ENCODE measurements at places on chromosomes 16 and 17.

DNA sequence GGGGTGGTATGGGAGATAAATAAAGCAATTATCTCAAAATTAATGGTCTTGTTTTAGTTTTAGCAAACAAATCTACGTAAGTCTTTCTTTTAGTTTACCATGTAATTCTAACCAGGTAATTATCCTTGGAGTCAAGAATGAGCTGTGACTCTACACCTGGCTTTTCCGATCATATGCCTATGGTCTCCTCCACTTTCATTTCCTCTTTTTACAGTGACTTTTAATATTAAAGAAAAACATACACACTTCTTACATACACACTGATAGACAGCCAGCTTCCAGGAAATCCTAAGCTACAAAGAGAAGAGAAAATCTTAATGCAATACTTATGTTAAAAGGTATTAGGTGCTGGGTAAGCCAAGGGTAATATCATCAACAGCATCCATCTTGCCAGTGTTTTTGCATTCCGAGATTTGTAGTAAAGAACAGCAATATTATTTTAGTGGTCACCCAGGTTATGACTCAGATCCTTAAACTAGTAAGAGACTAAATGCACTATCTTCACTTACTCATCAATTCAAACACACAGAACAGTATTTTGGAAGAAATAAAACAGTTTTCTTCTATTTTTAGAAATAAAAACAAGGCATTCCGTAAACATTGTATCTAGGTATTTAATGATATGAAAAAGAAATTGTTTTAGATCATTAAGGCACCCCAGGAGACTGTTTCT, 4.4 kb upstream of the IRX5 start:
- no peak for DNase-seq

DNA sequence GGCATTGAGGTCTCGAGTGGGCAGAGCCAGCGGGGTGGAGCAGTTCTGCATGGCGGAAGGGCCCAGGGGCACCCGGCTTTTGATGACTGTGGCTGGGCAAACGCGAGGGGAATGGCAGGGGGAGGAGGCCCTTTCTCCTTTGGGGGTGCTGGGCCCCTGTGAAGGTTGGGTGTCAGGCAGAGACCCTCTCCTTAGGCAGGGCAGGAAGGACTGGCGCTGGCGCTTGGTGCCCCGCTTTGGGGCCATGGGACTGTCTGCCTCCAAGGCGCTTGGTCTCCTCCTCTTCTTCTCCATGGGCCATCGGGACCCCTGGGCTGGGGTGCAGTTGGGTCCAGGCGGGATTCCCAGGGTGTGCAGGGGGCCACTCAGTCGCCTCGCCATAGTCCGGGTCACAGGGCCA, 12.8 kb upstream of the GFAP start:
- DNase-seq, result no peak

GRCh38 chr17:71527311-71527710, 593.5 kb upstream of the SOX9 start:
- DNase-seq, result no peak

GRCh38 chr17:1298606-1299005, 19.1 kb downstream of the TRARG1 start:
- DNase-seq, result no peak

DNA sequence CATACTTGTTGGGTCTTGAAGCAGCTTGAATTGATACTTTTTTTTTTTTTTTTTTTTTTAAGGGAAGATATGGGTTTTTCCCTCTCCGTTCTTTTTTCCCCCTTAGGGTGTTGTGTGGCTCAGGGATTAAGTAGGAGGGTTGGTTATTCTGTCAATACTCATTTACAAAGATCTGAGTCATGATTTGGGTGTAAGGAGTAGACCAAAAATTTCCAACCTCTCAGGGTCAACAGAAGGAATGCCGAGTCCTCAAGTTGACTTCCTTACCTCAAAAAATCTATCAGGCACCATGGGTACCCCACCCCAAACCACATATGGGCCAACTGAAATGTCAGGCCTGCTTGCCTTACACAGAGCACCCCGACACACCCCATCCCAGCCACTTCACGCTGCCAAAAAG, 230.5 kb downstream of the CCDC182 start:
- DNase-seq, result no peak

DNA sequence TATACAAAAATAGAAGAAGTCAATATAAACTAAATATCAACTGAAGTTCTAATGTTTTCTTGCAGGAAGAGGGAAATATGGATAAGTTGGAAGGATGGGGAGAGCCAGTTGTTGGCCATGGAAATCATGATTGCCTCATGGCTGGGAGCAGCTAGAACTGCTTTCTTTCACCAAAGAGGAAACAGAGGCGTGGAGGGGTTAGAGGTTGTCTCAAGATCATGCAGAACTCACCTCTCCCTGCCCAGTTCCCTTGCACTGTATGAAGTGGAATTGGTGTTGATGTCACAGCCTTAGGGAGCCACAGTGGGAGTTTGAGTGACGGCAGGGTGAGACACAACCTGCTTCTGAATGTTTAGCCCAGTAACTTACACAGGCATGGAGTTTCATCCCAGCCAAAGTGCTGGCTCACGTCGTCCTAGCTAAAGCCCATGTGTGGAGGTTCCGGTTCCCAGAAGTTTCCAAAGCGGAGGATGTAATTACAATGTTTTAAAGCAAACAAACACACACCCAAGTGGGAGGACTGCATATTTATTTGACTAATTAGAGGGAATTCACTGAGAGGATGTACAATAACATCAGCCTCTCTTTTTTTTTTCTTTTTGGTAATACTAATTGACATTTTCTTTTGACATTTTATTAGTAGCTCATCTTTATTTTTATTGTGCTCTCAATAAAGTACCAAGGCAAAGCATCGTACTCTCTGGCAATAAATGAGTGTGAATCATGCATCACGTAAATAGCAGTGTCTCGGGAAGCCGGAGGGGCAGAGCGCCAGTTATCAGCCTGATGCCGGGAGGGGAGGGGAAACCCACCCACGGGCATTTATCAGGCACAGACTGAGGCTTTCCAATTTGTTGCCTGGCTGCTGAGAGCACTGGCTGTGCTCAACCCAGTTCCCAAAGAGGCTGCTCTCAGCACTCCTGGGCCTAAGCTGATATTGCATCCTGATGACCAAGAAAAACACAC, 118.7 kb upstream of the CDH5 start:
- no peak for DNase-seq

DNA sequence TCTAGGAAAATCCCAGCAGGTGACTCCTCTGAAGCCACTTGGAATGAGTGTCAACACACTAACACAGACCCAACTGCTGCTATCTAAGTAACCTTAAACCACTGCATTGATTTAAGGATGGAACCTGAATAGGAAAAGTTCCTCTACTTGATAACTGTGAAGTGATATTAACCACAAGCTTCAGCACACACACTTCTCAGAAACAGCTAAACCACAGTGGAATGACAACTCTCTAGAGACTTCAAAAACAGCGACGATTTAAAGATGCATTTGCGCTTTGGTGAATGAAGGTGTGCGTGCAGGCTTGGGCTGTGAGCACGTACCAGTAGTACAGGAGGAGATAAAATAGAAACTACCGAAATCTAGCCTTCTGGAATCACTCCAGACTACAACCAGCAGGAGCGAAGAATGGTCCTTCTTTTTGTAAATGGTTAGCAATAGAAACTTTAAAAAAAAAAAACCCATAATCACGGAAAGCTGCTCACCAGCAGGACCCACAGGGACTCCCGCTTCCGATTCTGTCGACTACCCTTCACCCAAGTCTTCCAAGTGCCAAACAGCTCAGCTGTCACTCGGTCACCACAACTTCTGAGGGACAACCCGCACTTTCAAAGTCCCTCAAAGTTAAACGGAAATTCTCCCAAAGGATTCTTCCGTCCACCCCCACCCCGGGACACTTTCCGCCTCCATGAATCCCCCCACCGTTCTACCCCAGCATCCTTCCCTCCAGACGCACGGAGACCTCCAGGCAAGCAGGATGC, 137.7 kb upstream of the CORO6 start:
- no peak for DNase-seq

DNA sequence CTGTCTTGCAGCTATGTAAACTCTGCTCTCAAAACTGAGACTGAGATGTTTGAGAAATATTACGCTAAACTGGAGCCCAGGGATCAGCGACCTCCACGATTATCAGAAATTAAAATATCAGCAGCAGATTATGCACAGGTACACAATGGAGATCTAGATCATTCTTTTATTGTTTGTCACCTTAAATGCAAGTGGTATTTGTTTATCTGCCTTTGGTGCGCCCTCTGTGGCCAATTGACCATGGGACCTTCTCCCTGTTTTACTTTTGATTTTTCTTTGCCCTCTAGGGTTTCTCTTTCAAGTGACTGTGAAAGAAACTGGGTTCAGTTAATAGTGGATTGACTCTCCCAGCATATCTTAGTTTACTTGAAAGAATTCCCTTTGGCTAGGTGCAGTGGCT, 42.1 kb downstream of the PRSS54 start:
- no peak for DNase-seq

DNA sequence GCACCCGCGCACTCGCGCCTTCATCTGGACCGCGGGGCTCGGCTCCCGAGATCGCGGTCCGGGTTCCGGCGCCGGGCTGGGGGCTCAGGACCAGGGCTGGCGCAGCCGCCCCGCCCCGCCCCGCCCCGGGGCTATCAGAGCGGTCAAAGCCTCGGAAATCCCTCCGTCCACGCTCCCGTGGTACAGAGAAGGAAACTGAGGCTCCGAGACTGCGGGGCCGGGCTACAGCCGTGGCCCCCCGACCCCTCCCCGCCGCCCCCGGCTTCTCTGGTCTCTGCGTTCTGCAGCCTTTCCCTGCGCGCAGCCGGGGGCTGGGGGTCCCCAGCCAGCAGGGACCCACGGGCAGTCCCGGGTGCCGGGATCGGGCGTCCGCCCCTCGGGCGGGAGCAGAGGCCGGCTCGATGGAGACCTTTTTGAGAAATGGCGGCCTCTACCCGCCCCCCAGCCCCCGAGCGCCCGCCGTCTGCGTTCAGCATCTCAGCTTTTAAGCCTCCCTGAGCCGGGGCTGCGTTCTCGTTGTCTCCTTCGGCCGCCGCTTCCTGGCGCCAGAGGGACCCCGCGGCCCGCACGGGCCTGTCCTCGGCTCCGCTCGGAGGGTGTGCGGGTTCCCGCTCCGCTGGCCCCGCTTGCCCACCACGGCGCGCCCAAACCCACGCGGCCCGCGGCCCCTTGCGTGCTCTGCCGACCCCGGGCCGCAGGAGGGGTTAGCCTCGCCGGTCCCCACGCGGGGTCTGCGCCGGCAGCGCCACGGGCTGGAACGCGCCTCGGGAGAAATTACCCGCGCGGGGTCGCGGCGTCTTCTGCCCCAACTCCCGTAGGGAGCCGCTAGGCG, 1.5 kb upstream of the NPTX1 start:
- peak; percentile 35 for DNase-seq

DNA sequence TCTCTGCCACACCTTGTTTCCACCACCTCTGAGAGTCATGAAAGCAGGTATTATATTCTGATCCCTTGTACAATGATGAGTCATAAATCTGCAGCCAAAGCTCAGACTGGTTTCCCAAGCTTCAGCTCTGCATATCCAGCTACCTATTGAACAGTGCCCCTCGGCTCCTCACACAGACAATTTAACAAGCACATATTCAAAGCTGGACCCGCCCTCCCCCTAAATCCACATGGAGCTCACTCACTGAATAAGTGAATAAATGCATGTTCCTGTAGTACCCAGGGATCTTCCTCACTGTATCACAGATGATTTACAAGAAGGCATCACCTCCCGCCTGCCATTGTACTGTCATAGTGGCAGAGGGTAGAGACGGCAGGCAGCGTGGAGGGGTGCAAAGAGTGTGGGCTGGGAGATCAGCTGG, 516.4 kb downstream of the GRIN2A start:
- no peak for DNase-seq

- DNase-seq, result no peak
These were observed 3.3 kb downstream of the PMP22 start for GRCh38 chr17:15261802-15262290.

GRCh38 chr17:13753771-13754170, 152.0 kb upstream of the HS3ST3A1 start:
- DNase-seq, result no peak

DNA sequence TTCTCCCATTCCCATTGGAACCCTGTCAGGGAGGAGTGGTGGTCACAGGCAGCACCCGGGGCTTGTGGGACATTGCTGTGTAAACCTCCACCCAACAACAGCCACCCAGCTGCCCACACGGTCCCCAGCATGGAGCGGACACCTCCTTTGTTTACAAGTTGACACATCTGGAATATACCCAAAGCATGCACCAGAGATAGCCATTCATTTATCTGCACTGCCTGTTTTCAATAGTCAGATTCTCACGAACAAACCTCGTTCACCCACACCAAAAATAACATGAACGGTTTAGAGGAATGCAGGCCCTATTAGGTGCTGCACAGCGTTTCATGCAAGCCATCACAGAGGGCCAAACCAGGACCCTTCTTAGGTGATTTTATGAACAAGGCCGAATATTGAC, 244.8 kb downstream of the FOXL1 start:
- no peak for DNase-seq

DNA sequence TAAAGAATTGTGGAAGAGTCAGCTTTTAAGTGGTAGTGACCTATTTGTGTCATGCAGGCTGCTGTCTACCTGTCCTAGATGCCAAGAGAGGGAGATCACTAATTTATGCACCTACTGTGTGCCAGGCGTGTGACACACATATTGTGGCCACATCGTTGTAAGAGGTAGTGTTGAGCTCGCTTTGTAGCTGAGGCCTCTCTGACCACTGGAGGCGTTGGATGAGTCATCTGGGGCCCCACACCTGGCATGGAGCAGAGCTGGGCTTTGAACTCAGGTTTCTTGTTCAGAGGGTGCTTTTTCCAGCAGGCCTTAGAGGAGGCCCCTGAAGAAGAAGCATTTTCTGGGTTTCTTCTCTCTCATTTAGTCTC, 52.3 kb upstream of the LGALS9 start:
- peak; percentile 54 for DNase-seq

- DNase-seq, result no peak
These were observed 334.3 kb downstream of the CBLN1 start for GRCh38 chr16:48947371-48947713.

- no peak for DNase-seq
These were observed 178.0 kb downstream of the CPPED1 start for GRCh38 chr16:12625716-12626115.

DNA sequence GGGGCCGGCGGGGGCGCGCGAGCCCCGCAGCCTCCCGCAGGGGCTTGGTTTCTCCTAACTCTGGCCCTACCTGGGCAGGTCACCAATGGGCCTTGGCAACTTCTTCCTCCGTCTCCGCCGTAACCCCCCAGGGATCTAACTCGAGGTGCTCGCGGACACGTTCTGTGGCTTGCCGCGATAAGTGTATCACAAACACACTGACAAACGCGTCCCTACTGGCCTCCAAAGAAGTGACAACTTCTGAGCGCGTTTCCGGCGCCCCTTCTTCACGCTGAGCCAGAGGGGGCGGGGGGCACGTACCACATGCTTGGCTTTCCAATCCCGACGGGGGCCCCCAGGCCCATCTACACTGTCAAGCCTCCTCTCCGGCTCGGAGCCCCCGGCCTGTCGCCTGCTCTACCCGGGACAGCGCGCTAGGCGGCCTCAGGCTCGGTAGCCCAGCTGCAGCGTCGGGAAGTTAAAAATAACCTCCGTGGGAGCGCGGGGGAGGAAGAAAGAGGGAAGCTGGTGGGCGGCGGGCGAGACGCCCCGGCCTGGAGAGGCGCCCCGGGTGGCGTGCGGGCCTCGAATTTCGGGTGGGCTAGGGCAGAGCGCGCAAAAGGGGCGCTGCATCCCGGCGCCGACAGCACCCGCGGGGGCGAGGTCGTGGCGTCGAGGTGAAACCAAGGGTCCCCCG, 725 bp upstream of the SPHK1 start:
- DNase-seq, result no peak

- DNase-seq, result peak; percentile 32
These were observed 669 bp downstream of the RNF167 start for GRCh38 chr17:4940555-4941318.
